ENCODE measurements at places on chromosomes 1 and 21. TPM values are rescaled to one million over a fixed set of nuclear protein-coding genes. Genes with fewer than 3 reads are reported as not detected.
A peak's percentile ranks its signal among the peaks of the same experiment; 100 is the strongest.

DNA sequence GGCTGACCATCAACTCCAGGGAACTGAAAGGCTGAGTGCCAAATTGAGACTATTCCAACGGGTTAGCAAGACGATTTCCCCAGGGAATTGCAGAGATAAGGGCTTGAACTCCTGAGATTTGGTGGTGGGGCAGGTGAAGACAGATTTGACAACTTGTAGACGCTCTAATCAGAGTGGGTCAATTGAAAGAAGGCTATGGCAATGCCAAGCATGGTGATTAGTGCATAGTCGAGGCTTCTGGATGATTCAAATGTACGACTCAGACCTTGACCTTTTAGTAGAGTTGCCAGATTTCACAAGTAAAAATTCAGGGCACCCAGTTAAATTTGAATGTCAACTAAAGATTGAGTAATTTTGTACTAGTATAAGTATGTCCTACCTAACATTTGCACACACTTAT lies 302.1 kb upstream of the SPAG17 start:
- no peak for DNase-seq

DNA sequence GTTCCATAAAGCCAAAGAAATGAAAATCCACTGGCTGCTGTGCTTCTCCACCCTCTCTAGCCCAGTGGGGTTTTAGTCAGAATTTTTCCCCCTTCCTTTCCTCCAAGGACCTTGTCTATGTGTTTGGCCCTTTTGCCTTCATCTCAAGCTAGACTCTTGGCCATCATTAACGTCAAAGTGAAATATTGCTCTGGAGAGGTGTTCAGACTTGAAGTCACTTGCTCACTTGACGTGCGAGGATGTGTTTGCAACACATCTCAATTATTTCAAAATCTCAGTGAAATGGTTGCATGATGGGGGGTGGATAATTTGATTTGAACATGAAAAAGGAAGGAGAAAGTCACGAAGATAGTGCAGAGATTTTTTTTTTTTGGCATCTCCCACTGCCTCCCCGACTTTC lies 13.6 kb downstream of the EVA1C start:
- no peak for DNase-seq

GRCh38 chr1:156421062-156421938 lies 52.3 kb downstream of the RHBG start:
- peak; percentile 55 for DNase-seq

GRCh38 chr1:79197421-79197820 lies 190.9 kb upstream of the ADGRL4 start:
- no peak for DNase-seq

DNA sequence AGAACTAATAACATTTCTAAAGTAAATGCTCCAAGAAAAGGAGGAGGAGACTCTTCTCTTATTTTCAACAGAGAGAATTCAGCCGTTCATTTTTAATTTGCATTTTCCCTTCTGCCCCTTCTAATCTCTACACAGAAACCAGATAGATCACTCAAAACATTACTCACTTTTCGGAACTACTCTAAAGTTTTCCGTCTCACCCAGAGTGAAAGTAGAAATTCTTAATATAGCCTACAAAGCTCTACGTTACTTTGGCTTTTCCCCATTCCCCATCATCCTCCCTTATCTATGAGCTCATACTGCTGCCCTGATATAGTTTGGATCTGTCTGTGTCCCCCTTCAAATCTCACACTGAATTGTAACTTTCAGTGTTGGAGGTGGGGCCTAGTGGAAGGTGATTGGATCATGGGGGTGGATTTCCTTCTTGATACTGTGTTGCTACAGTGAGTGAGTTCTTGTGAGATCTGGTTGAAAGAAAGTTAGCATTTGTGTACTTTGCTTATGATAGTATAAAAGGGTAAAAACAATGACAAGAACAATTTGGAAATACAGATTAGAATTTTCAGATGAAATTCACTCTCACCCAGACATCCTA lies 188.2 kb downstream of the AMY1C start:
- DNase-seq: no peak

GRCh38 chr1:28249013-28249865 lies 10.1 kb upstream of the SESN2 start:
- no peak for DNase-seq

DNA sequence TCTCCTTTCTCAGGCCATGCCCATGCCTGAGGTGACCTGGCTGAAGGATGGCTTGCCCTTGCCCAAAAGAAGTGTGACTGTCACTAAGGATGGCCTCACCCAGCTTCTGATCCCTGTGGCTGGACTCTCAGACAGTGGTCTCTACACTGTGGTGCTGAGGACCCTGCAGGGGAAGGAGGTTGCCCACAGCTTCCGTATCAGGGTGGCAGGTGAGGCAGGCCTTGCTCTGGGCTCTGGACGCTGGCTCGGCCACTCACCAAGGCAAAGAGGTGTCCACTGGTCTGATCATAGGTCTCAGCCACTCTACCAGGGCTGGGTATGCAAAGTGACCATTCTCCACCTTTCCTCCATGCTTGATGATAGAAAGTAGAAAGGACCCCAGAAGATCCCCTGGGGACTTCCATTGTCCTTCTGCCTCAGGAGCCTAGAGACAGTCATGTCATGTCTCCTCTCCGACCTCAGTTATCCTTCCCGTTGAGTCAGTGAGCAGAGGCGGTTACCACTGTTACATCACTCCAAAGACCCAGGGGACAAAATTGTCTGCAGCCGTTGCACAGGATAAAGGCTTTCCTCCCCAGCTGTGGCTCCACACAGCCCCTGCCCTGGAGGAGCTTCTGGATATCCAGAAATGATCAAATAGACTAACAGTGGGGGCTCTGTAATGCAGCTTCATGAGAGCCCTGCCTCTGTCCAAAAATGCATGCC lies 34.2 kb downstream of the IGFN1 start:
- DNase-seq: no peak

GRCh38 chr1:156608981-156609380 lies 7.7 kb upstream of the GPATCH4 start:
- DNase-seq: no peak

DNA sequence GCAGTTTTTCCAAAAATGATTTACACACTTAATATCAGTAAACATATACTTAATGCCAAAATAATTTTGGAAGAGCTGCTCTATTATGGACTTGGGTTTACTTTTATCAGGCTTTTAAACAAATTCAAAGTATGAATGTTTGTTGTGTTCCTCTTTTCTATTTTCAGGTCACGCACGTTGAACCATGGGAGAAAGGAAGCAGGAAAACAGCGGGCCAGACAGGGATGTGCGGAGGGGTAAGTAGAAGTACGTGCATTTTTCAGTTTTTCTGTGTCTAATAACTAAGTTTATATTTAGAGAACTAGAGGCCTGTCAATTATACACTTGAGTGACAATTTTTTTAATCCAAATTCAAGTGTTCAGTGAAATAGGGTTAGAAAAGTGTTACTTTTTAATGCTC lies 3.4 kb downstream of the PRPF38B start:
- DNase-seq: no peak

GRCh38 chr1:172465617-172466016 lies 21.7 kb upstream of the PIGC start:
- DNase-seq: no peak

DNA sequence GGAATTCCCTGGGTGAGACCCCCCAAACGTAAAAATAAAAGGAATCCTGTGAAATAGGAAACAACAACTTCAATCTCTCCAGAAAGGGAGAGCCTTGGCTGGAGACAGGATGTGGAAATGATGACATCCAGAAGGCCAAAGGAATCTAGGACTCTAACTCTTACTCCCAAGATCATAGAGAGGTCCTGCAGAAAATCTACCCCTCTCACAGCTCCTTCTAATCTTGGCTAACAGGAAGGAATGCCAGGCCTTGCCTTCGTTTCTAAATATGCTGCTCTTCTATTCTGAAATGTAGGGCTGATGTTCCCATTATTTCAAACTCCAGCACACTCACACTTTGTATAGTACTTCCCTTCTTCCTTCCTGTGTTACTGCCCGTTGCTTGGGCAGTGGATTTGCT lies 40.7 kb downstream of the ARHGEF11 start:
- no peak for DNase-seq

DNA sequence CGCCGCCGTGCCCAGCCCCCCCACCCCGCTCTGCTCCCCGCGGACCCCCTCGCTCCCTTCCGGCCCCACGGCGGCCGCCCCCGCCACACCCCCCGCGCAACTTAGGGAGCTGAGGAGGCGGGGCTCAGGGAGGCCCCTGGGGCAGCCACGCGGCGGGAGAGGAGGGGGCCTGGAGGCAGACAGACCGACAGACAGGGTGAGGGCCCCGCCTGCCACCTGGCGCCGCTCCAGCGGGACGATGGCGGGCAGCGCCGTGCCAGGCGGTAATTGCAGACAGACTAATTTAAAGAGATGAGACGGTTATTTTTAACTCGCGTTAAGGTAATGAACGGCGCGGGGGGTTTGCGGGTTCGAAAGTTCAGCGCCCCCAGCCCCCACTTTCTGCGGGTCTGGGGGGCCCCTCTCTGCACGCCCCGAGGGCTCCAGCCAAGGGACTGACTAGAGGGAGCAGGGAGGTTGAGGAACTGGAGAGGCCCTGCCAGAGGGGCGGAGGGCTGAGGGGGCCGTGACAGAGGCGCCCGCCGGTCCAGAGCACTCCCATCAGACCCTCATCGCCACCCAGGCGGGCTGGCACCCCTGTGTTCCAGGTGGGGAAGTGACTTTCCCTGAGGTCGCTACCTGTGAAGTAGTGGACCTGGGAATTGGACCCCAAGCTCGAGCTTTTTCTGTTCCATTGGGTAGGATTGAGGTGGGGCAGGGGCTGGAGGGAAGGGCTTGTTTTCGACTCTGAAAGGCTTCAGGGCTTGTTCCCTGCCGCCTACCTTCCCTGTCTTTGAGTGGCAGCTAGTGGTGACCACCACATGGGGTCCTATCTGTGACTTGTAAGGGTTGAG lies 5.4 kb downstream of the FOXO6 start:
- DNase-seq: no peak

- no peak for DNase-seq
Measured at GRCh38 chr1:59368008-59368670, 71.2 kb downstream of the FGGY start.

DNA sequence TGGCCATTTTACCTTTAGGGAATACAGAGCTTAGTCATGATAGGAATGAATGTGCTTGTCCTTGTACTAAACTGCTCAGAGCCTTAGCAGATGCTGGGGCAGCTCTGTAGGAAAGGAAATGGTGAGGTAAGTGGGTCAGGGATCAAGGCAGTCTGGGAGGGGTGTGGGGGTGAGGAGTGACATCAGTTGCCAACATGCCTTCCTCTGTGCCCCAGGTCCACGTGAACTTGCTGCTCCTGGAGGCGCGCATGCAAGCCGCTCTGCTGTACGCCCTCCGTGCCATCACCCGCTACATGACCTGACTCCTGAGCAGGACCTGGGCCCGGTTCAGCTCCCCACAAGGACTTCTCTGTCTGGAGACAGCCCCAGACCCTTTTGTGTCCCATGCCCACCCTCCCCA lies 21.2 kb downstream of the SESN2 start:
- DNase-seq: no peak

DNA sequence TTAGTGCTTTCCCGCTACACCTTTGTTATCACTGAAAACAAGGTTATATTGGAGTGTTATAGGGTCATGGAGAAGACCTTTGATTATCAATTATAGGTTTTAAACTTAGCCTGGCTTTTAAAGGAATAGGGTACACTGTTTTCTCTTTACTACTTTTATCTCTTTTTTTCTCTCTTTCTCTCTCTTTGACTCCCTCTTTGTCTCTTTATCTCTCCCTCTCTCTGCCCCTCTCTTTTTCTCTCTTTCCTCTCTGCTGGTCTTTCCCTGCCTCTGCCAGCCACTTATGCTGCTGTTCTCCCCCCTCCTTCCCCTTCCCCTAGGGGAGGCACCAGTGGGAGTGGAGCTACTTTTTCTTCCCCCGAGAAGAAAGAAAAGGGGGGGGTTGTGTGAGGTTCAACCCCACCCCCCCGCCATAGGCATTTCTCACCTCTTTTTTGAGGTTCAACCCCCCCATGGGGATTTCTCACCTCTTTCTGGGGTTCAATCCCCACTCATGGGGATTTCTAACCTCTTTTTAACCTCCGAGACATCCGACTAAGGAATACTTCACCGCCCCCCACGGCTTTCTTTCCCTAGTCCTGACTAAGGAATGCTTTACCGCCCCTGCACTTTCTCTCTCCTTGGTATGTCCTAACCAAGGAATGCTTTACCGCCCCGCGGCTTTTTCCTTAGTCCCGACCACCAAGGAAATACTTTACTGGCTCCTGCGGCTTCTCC lies 17.2 kb upstream of the ZBTB8B start:
- DNase-seq: no peak

GRCh38 chr1:230495891-230496385 lies 69.8 kb upstream of the PGBD5 start:
- no peak for DNase-seq

AADACL4 gene
- polyA plus RNA-seq: not detected

EEIG2 gene
- 29.5 TPM for polyA plus RNA-seq

PM20D1 gene
- 0.51 TPM for polyA plus RNA-seq

UBE2U gene
- not detected for polyA plus RNA-seq

RXFP4 gene
- not detected for polyA plus RNA-seq

Measured in right lung (tissue), 10 donors.